PC-3 (cell line): ENCODE measurements at places on chromosomes 6 and 20. TPM values are rescaled to one million over a fixed set of nuclear protein-coding genes. Genes with fewer than 3 reads are reported as not detected.

DNA sequence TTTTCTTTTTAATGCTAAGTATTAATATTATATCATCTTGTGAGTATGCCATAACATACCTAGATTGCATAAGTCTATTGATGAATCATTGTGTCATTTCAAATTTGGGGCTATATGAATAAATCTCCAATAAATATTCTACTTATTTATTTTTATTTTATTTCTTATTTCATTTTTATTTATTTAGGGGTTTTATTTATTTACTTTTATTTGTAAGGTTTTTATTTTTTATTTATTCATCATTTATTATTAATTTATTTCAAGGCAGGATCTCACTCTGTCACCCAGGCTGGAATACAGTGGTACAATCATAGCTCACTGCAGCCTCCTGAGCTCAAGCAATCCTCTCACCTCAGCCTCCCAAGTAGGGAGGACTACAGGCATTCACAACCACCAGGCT is 36.3 kb downstream of the BMP5 start:
- no peak for DNase-seq

DNA sequence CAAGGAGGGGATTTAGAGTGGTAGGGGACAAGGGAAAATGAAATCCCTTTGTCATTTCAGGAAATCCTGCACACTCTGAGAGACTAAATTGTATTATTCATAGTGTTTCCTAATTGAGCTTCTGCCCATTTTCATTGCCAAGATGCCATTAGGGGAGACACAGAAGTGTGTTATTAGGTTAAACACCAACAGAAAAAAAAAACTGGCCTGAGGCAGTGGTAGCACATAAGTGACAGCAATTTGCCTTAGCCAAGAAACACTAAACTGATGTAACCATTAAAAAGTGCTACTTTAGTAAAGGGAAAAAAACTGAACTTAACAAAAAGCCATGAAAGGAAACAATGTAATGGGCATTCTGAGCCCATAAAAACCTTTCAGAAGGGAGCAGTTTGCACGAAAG is 270.5 kb upstream of the PLN start:
- DNase-seq = no peak

- DNase-seq = no peak
Observed at GRCh38 chr6:159463119-159463829, 229.8 kb downstream of the SOD2 start.

GRCh38 chr6:44564906-44565524 is 177.5 kb downstream of the CDC5L start:
- DNase-seq = no peak

- no peak for DNase-seq
Observed at GRCh38 chr6:33571637-33572316, 8.3 kb downstream of the BAK1 start.

Gene EYS
- total RNA-seq = 0.07 TPM in 1 of 2 replicates, not detected in the other

GRCh38 chr20:47974234-47974878 is 189.1 kb upstream of the SULF2 start:
- no peak for DNase-seq

Gene FAM209B
- total RNA-seq = 0.58 TPM in 1 of 2 replicates, not detected in the other

GRCh38 chr6:53837865-53838769 is 43.3 kb downstream of the LRRC1 start:
- DNase-seq = no peak

Gene HDGFL1
- total RNA-seq = not detected in 2 replicates

Gene RBBP8NL
- 9.3 and 9.4 TPM in 2 replicates for total RNA-seq

- no peak for DNase-seq
Observed at GRCh38 chr6:138724015-138724414, 49.6 kb upstream of the CCDC28A start.

DNA sequence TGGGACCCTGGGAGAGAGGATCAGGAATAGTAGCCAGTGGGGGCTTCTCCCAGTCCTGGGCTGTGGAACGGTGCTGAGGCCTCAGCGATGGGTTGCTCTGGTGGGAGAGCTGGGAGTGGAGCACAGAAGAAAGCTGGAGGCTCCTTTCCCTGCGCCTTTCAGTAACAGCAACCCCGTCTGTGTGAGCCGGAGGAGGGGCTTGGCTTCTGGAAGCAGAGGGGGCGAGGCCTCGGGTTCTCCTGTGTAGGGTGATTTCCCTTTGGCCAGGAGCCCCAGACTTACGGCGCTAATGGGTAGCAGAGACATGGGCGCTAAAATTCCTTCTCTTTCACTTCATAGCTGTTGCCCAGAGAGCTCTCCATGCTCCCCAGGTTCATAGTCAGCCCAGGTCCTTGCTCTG is 55.0 kb downstream of the DAAM2 start:
- no peak for DNase-seq

GRCh38 chr6:86969573-86969972 is 32.2 kb downstream of the HTR1E start:
- peak; percentile 22 for DNase-seq

Gene DDO
- total RNA-seq = not detected in 2 replicates

Gene ZSCAN26
- total RNA-seq = 10.8 and 12.3 TPM in 2 replicates

DNA sequence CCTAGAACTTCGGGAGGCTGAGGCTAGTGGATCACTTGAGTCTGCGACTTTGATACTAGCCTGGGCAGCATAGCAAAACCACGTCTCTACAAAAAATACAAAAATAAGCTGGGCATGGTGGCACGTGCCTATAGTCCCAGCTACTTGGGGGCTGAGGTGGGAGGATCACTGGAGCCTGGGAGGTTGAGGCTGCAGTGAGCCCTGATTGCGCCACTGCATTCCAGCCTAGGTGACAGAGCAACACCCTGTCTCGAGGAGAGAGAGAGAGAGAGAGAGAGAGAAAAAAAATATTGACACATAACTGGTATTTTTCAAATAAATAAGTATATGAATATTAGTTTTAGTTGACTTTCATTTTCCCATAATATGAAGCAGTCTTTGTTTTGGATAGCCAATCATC is 222.2 kb downstream of the BTBD9 start:
- no peak for DNase-seq

DNA sequence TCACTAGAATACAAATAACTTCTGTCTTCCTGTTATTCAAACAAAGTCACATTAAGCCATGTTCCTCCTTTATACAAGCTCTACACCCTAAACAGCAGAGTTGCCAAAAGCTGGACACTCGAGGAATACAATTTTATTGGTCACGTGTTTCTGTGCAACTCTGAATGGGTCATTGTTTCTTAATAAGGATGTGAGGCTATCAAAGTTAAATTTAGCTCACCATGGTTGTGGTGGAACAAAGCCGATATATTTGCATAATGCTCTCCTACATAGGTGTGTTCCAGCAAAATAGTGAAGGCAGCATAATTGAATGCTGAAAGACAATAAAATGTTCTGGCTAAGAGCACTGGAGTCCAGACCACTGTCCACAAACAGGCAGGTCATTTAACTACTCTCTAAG is 36.9 kb upstream of the CD2AP start:
- no peak for DNase-seq

Gene GID8
- total RNA-seq = 37.2 and 47.5 TPM in 2 replicates

GRCh38 chr20:38252292-38253288 is 7.9 kb downstream of the KIAA1755 start:
- DNase-seq = no peak

DNA sequence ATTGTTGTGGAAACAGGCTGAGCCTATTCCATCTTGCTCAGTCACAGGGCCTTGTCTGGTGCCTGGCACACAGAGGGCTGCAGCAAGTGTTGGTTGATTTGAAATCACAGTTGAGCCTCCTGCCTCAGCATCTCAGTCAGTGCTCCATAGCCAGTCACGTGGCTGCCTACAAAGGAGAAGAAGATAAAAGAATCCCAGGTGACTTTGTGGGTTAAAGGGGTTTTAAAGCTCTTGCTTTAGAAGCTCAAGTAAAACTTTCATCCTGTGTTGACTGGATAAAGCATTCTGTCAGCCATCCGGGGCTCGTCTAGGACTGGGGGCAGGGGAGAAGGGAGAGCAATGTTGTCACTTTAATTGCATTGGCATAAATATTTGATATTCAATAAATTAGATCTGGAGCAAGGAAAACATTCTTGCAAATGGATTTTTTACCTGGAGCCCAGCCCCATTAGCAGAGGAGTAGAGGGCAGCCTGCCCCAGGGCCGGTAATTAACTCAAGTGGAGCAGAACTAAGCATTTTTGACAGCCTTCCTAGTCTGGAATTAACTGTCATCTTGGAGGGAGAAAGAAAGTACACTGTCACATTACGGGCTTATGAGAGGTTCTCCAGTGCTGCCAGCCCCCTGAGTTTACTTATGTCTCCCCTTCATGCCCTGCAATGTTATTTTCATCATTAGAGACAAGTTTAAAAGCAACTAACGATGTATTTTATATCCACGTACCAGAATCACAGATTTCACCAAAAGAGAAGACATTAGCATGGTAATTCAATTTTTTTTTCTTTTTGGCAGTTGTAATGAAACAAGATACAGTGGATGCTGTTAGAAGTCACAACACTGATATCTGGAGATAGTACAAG is 71.7 kb upstream of the GTSF1L start:
- DNase-seq = no peak

DNA sequence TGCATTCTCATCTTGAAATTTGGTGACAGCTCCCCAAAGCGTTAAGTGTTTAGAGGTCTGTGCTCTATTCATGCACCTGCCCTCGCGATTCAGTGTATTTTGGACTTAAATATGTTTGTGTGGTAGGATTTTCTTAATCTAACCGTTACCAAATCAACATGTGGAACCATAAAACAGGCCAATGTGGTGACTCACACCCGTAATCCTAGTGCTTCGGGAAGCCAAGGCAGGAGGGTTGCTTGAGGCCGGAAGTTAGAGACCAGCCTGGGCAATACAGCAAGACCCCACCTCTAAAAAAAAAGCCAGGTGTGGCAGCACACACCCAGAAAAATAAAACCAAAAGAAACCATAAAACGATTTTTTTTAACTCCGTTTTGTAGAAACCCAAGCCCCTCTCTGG is 31.5 kb downstream of the PYGB start:
- DNase-seq = peak; percentile 50

Gene SPDEF
- 190 and 205 TPM in 2 replicates for total RNA-seq

DNA sequence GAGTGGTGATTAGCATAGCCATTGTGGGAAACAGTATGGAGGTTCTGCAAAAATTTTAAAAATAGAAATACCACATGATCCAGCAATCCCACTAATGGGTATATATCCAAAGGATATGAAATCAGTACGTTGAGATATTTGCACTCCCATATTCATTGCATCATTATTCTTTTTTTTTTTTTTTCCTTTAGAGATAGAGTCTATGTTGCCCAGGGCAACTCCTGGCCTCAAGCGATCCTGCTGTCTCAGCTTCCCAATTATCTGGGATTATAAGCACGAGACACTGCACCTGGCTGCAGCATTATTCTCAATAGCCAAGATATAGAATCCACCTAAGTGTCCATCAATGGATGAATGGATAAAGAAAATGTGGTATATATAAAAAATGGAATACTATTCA is 6.9 kb upstream of the MCCD1 start:
- no peak for DNase-seq

Gene MUC21
- not detected in 2 replicates for total RNA-seq

Gene OR2H1
- total RNA-seq = not detected in 2 replicates

Gene UNC5CL
- total RNA-seq = 0.58 and 1.4 TPM in 2 replicates

Gene RAET1L
- total RNA-seq = 1.1 and 3.6 TPM in 2 replicates

- peak; percentile 68 for DNase-seq
Observed at GRCh38 chr6:148524976-148525375, 182.3 kb downstream of the SASH1 start.

Gene CFB
- total RNA-seq = 0.86 TPM in 1 of 2 replicates, not detected in the other

DNA sequence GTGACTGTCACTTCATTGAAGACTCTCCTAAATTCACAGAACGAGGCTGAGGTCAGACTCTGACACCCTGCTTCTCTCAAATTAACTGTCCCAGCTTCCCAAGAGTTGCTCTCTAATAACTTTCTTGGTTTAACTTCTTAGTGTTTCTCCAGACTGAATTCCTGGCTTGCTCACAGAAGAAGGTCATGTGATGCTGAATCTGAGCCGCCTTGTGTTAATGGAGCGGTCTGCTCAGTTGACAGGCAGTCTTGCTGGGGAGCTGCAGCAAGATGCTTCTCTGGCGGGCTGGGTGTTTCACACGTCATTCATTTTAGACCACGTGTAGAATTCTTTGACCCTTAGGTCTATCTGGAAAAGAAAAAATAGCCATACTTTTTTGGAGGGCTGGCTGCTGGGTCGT is 107.3 kb downstream of the FOXO3 start:
- no peak for DNase-seq

Gene HUS1B
- total RNA-seq = 3.1 and 4.2 TPM in 2 replicates

DNA sequence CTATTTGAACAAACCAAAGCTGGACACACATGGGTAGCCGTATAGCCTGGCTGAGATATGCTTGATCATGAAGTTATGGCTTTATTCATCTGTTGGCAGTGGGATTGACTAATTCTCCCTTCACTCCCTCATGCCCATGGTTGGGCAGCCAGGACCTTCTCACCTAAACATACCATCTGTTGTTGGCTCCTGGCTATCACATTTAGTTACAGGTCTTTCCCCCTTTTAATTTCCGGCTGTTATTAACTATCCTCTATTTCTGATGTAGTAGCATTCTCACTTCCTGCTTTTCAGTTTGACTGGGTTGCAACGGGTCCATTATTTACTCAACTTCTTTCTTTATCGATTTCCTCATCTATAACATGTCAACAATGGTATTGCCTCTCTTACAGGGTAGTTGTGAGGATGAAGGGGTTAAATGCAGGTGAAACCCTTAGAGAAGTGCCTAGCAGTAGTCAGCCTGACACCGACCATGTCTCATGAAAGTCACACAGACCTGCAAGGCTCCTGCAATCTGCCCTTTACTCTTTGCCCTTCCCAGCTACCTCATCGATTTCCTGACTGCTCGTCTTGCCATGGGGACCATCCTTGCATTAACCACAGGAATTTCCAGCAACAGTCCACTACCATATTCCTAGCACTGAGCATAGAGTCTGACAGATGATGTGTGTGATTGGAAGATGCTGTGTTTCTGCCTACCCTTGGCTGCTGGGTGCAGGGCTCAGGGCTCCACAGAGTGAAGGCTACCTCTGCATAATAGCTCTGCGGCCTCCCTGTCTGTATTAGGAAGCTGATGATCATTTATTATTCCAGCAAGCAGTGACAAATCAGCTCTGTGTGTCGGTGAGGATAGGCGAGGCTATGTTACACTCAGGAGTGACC is 42.2 kb downstream of the PPP1R14C start:
- no peak for DNase-seq

Gene BHLHE23
- total RNA-seq = not detected in 2 replicates

Gene TMEM217
- total RNA-seq = 2.2 and 2.4 TPM in 2 replicates

GRCh38 chr6:4794140-4794707 is 18.0 kb downstream of the CDYL start:
- DNase-seq = no peak
